ENCODE measurements at places on chromosomes 5 and 9.

GRCh38 chr9:135166565-135166964, 79.1 kb downstream of the OLFM1 start:
- no peak for DNase-seq

DNA sequence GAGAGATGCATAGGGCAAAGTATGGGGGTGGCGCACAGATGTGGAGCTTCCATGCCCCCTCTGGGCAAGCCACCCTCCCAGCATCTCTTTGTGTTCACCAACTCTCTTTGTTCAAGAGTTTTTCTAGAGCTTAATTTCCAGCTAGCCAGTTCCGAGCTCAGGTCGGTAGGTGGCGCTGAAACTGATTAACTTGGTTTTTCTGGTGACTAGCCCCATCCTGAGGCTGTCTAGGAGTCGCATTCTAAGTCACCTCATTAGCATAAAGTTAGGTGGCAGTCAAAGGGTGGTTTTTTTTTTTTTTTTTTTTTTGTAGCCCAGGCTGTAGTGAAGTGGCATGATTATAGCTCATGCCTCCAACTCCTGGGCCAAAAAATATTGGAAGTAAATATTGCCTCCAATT, 476.4 kb downstream of the KDM4C start:
- peak; percentile 71 for DNase-seq

GRCh38 chr9:72533322-72533721, 11.9 kb downstream of the TMC1 start:
- no peak for DNase-seq

DNA sequence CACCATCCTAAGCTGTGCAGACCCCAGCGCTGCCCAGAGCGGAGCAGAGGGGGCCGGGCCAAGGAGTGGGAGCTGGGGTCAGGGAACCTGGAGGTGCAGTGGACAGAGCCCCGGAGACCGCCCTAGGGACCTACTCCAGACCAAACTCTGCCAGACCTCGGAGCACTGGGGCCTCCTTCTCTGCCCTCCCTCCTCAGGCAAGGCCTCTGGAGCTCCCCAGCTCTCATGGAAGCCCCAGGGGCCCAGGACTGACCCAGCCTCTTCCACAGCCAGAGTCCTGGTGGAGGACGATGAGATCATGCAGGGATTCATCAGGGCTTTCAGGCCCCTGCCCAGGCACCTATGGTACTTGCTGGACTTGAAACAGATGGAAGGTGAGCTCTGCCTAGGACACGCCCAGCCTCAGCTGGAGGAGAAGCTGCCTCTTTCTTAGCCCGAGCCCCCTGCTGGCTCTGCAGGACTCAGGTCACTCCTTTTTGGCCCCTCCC, 3.6 kb downstream of the PAEP start:
- DNase-seq: no peak

DNA sequence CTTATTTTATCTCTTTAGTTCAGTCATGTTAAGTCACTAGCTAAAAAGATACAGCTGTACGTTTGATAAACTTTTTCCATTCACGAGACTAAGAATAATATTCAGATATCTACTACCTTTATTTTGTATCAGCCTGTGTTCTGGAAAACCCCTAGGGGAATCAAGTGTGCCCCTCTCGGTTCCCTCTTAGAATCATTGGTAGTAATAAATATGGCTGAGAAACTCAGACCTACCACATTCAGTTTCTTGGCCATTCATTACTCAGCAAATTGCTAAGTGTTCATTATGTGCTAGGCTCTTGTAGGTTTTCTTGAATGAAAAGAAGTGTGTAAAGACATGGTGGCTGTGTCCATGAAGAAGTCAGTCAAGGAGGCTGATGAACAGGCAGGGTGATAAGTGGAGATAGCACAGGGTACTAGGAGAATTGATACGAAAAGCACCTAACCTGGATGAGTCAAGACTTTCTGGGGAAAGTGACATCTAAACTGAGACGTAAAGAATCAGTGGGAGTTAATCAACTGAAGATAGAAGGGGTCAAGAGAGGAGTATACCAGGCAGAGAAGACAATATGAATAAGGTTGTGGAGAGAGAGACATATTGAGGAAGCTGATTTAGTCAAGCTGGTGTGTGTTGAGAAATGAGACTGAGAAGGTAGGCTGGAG, 86.2 kb downstream of the CSNK1G3 start:
- DNase-seq: no peak

GRCh38 chr5:128253161-128253560, 169.6 kb downstream of the SLC12A2 start:
- DNase-seq: no peak

DNA sequence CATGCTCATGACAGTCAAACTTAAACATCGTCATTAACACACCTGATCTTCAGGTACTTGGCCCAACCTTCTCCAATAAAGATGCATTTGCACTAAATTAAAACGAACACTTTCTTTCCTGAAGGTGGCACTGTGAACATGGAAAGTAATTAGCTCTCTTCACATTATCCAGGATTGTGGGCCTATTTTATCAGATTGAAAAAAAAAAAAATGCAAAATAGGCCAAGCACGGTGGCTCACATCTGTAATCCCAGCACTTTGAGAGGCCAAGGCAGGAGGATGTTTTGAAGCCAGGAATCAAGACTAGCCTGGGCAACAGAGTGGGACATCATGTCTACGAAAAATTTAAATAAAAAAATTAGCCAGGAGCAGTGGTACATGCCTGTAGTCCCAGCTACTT, 14.4 kb upstream of the CDC20B start:
- peak; percentile 12 for DNase-seq

DNA sequence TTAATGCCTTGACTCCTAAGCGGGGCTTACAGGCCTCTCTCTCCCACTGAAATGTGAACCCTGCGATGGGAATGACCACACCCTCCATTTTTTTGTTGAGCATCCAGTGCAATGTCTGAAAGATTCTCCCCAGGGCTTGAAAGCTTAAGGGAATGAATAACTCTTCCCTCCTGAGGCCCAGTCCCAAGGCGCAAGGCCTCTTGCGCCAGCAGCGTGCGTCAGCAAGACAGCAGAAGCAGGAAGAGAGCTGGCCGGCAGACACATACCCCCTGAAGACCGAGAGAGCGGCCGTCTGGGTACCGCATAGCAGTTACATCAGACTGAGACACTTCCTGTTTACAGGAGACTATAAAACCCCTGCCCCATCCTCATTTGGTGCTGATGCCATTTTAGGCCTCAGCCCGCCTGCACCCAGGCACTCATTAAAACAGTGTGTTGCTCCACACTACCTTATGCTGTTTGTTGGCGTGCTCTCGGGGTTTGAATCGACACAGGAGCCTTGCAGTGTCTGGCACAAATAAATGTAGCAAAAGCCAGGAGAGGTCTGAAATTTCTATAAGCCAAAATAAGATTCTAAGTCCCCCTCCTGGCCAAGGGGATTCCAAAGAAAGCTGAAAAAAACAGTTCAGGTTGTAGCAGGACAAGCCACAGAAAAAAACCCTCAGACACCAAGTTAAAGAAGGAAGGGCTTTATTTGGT, 62.3 kb downstream of the GDNF start:
- DNase-seq: no peak
